Esophagus squamous epithelium (tissue), 5 donors: ENCODE measurements at places on chromosomes 11 and 22.

GRCh38 chr11:122951211-122951610 lies 30.4 kb downstream of the BSX start:
- DNase-seq, result no peak

GRCh38 chr11:68032997-68033707 lies 2.7 kb downstream of the NDUFS8 start:
- DNase-seq, result no peak

DNA sequence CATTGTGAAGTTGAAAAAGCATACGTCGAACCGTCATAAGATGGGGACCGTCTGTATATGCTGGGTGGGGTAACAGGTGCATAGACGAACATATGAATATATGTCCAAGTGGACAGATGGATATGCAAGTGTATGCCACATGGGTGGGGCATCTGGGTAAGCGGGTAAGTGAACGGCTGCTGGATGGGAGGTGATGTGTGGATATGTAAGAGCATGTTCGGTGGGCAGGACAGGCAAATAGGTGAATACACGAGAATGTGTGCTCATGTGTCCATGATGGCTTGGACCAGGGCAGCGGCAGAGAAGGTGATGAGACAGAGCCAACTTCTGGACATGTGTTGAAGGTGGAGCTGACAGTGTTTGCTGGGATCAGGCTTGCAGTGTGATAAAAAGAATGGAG lies 12.0 kb downstream of the IFITM10 start:
- no peak for DNase-seq

DNA sequence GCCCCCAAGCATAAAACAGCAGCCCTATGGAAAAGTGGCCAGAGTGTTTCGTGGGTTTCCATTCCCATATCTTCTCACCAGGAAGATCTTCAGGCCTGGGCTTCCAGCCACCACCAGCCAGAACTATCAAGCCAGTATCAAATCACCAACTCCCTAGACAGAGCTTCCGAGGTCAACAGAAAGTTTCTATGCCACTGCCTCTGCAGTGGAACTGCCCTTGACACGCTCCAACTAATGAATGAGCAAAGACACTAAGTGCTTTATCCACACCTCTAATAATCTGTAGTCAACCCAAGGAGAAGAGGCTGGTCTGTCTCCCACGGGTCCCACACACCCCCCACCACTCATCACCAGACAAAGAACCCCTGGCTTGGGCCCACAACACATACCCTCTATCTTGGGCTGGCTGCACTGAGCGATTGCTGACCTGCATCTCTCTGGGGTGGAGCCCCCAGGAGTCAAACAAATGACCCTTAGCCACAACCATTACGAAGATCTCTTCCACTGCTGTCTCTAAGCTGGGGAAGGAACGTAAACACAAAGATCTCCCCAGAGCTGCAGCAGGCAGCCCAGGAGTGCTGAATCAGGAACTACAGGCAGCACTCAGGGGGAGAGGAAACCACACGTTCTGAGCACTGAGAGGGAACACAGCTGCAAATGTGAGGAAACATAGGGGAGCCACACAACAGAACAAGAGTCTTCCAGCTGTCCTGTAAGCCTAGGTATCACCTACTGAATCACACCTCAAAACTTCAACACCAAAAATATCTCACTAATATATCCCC lies 9.7 kb downstream of the OR5AN1 start:
- DNase-seq, result no peak

- DNase-seq, result no peak
Measured at GRCh38 chr22:29216011-29216872, 10.5 kb downstream of the EMID1 start.

DNA sequence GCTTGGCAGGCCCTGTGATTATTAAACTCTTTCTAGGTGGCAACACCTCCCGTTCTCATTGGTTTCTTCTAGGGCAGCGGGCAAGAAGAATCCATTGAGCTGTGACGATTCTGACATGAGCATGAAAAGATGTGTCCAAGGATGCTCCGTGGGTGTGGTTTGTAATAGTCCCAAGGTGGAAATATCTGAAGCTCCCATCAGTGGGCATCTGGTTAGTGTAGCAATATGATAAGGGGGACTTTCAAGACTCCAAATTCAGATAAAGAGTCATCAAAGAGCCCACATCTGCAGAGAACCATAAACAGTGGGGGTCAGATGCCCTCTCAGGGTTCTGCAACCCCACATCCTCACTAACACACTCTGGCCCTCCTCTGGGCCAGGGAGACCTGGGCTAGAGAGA lies 42.6 kb downstream of the TST start:
- no peak for DNase-seq

GRCh38 chr22:46934746-46935491 lies 172.5 kb downstream of the TBC1D22A start:
- no peak for DNase-seq

DNA sequence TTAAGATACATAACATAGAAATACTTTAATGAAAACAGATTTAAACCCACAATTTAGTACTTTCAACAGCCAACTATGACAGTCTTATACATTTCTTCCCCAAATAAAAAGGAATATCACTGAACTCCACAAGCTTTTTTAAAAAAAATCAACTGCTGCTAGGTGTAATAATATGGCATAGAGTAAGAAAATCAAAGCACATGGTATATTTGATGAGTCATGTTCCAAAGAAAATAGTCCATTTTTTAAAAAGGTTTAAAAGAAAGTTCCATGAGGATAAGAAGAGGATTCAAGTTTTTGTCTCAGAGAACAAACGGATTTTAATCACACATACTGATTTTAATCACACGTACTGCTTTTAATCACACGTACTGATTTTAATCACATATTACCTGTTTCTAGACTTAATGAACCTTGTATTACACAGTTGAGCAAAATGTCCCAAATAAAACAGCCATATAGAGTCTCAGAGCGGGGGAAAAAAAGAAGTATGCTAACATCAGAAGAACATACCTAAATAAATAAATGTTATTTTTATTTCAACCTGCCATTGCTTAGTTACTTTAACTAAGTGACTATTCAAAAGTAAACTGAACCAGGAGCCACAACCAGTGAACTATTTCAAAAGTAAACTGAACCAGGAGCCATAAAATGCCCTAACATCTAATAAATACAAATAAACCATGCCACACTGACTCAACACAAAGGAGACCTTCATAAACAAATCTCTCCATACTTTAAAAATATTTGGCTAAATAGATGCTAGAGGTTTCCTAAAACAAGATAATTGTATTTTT lies 198.4 kb downstream of the SBF2 start:
- DNase-seq, result no peak

GRCh38 chr11:1445741-1446445 lies 40.7 kb downstream of the MOB2 start:
- no peak for DNase-seq

DNA sequence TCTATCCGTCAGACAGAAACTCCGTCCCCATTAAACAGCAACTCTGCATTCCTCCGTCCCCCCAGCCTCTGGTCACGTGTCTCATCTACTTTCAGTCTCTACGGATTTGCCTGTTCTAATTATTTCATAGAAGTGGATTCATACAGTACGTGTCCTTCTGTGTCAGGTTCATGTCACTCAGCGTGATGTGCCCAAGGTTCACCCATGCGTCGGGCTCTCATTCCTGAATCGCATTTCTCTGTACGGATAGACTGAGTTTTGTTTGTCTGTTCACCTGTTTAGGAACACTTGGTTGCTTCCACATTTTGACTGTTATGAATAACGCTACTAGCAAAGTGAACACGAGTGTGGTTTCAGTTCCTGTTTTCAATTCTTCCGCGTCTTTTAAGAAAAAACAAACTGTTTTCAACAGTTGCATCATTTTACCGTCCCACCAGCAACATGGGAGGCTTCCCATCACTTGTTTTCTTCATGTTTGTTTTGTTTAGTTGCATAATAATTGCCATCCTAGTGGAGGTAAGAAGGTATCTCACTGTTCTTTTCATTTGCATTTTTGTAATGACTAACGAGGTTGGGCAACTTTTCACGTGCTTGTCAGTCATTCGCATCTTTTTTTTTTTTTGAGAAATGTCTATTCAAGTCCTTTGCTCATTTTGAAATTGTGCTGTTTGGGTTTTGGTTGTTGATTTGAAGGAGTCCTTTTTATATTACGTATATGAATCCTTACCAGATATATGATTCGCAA lies 8.9 kb upstream of the NLRP6 start:
- DNase-seq, result no peak
